ENCODE measurements at places on chromosomes 13 and 19. TPM values are rescaled to one million over a fixed set of nuclear protein-coding genes. Genes with fewer than 3 reads are reported as not detected.

- no peak for DNase-seq
Observed at GRCh38 chr13:68168448-68168847, 938.3 kb upstream of the PCDH9 start.

DNA sequence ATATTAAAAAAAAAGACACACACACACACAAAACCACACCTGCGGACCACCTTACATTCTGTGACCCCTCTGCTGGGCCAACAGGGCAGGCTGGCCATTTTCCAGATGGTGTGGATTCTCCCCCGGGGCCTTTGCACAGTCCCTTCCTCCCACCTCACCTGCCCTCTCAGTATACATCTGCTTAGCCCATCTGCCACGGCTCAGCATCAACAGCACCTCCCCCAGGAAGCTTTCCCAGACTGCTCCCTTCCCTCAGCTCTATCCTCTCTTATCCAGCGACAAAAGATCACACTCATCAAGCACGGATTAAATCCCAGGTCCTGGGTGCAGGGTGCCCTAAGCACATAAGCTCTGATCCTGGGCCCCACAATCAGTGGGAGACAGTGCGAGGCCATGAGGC is 4.5 kb downstream of the ZNF787 start:
- DNase-seq, result no peak

- DNase-seq, result no peak
Observed at GRCh38 chr13:48876289-48876688, 99.4 kb upstream of the FNDC3A start.

GRCh38 chr13:104473936-104474335 is 1407.7 kb upstream of the SLC10A2 start:
- no peak for DNase-seq

DNA sequence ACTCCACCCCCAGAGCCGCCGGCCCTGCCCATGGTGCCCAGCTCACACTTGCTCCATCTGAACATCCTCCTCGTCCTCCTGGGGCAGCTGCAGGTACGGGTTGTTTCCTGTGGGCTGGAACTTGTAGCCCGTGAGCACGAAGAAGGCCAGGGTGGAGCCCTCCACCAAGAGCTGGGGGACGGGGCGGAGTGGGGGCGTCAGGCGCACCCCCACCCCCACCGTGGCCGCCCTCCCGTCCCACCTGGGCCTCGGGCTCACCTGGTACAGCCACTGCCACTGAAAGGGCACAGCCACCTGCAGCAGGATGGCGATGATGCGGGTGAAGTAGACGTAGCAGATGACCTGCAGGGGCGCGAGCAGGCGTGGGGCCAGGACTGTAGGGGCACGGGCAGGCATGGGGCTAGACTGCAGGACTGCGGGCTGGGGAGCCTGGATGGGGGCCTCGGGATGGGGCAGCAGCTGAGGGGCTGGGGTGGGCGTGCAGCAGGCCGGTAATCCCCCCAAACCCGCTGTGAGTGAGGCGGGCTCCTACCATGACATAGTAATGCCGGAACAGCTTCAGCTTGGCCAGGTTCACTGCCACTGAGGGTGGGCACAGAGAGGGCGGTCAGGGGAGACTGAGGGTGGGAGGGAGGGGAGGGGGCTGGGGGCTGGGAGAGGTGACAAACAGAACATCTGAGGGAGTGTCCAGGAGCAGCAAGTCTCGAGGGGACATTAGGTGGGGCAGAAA is 6.3 kb downstream of the GPR108 start:
- DNase-seq, result no peak

DNA sequence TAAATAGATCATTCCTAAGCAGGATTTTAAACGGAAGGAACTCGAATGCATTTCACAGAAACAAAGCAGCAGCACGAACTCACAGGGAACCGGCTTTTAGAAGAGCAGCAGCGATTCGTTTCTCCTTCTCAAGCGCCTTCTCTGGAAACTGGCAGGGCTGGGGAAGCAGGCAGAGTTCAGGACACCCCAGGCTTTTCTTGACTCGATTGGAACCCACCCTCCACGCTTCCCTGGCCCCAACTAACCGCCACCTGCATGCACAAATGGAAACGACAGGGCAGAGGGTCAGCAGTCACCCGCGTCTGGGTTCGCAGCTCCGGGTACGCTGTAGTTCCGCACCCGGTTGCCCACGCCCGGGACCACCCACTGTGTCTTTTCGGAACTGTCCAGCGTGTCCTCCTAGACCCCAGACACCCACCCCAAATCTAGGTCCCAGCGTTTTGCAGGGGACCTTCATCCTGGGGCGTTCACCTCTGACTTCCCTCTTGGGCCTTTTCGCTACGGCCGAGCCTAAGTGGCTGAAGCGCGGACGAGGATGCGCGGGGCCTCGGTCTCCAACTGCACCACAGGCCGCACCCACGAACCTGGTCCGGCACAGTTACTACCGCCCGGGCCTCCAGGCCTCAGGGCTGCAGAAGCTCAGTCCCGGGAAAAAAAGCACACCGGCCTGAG is 500 bp downstream of the ZFP30 start:
- no peak for DNase-seq

DNA sequence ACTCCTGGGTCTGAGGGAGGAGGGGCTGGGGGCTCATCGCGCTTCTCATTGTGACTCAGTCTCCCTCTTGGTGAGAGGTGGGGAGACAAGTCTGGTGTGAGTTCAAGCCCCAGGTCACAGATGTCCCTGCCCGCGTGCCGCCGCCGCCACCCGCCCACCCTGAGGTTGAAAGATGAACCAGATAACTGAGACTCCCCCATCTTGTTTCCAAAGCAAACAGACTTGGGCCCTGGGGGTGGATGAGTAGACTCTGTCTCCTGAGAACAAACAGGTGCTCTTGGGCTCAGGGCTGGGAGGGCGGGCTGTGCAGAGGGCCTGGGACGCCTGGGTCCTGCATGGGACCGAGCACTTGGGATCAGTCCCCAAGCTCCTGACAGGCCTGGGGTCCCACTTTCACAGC is 567 bp downstream of the SBK2 start:
- no peak for DNase-seq

GRCh38 chr13:74134221-74134776 is at the start of gene KLF12:
Gene KLF12 (minus strand): TSS chr13:74134404.
- peak; percentile 88 for DNase-seq

GRCh38 chr13:97600458-97601075 is 166.6 kb downstream of the RAP2A start:
- peak; percentile 36 for DNase-seq

DNA sequence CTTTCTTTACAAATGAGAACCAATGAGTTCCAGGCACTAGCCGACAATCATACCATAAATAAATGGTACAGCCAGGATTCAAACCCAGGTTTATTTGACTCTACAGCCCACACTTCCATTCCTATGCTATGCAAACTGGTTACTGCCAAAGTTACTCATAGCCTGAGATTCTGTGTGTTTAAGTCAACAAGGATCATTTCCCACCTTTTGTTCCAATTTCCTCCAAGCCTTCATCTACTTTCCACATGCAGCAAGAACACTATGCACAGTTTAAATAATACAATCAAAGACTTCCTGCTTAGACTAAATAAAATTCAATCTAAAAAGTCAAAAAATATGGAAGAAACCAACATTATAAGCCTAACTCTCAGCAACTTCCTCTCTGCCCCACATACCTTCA is 59.2 kb upstream of the KLF12 start:
- no peak for DNase-seq

GRCh38 chr19:48986211-48986610 is 6.9 kb downstream of the GYS1 start:
- DNase-seq, result no peak

DNA sequence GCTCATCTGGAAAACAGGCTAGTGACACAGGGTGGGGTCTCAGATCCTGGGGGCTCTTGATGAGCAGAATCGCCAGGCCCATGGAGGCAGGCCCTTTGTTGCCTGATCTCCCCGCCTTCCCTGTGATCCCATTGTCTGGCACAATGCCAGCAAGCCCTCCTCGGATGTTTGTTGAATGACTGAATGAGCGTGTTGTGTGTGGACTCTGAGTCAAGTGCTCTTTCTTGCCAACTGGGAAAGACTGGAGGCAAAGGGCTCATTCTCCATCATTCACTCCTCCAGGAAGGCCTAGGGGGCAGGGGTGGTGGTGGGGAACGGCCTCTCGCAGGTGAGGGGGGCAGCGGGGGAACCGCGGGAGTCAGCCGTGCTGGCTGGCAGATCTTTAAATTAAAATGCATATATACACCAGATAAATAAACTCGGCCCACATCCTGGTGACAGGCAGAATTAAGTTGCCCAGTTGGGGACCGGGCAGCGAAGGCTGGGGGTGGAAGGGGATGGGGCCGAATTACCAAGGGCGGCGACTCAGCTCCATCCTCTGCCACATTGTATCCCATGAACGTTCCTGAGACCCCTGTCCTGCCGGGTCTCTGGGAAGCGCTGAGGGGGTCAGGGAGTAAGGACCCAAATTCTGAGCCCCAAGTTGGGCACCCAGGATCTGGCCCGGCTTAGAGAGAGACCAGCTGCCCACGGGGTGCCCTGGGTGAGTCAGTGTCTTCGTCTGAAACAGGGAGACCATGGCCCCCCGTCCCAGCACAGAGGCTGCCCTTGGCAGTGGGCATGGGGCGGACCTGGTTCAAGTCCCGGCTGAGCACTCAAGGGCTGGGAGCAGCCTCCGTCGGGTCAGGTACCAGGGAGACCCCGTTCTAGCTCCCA is 24.5 kb downstream of the EFNA2 start:
- DNase-seq, result no peak

Gene TMEM238
- polyA plus RNA-seq, result not detected

Gene PSG5
- 115 TPM for polyA plus RNA-seq

Gene OR7D2
- polyA plus RNA-seq, result not detected

Gene CD22
- not detected for polyA plus RNA-seq

Gene REEP6
- polyA plus RNA-seq, result 1.1 TPM

Gene ZNF865
- polyA plus RNA-seq, result 1.4 TPM

Gene ZNF571
- 1.6 TPM for polyA plus RNA-seq

Gene RNF17
- polyA plus RNA-seq, result 0.04 TPM

Gene PRODH2
- not detected for polyA plus RNA-seq

Gene ACER1
- polyA plus RNA-seq, result not detected

Gene POLR2E
- 140 TPM for polyA plus RNA-seq

Measured in AG04450 (cell line).